NCI-H1417 (cell line): ENCODE measurements at places on chromosomes 5 and 9.

- DNase-seq: no peak
These were observed 478.5 kb upstream of the CDH18 start for GRCh38 chr5:20466512-20466911.

GRCh38 chr9:8946461-8946860 lies 1146.9 kb upstream of the DMAC1 start:
- no peak for DNase-seq

GRCh38 chr5:140927228-140927573 lies 1.1 kb downstream of the PCDHAC1 start:
- DNase-seq: no peak

- no peak for DNase-seq
These were observed 402.9 kb downstream of the PIK3R1 start for GRCh38 chr5:68618501-68618900.

DNA sequence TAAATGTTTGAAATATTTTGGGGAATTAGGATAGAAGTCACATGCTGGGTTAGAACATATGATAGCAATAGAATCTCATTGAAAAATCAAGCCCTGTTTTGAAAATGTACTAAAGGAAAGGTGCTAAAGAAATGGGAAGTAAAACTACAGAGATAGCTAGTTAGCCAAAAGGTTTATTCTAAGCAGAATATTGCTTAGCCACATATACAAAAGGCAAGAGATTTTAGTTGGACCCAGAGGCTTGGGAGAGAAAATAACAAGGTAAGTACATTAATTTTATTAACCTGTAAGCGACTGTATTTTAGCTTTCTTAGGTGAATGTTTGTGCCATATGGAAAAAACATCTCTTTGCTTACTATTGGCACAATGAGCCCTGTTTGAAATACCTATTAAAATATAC lies 108.3 kb downstream of the RPS23 start:
- no peak for DNase-seq

DNA sequence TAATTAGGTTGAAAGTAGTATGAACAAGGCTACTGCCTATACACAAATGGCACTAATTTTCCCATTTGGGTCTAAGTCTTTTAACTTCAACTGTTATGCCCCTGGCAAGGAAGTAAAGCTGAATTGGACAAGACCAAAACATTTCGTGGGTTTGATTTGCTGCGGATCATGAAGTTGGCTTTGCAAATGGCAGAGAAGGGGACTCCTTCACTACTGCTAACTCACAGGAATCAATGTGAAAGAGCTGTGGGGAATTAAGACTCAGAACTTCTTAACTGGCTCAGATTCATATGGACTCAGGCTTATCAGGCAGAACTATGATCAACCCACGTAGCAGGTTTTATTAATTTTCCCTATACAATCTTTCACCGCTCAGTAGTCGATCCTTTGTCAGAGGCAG lies 73.8 kb upstream of the IFNE start:
- DNase-seq: no peak

DNA sequence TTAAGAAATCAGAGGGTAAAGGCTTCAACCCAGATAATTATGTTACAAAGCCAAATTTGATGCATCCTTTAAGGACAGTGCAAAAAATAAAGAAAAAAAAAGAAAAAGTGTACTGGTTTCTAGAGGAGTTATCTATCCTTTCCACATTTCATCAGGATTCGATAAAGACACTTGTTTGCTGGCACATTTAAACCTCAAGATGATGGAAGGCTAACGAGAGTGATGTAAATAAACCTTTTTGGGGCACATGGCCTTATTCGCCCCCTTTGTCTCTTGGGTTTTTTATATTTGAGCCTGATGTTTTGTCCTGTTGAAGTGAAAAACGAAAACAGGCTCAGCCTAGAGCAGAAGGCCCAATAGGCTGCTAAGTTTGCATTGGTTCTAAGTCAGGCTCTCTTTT lies 416.5 kb downstream of the TAF11L14 start:
- no peak for DNase-seq

GRCh38 chr5:177390363-177391300 lies 6.4 kb downstream of the SLC34A1 start:
- DNase-seq: peak; percentile 80

- DNase-seq: no peak
These were observed 380.4 kb downstream of the PTPRD start for GRCh38 chr9:10232352-10232930.

GRCh38 chr5:181088289-181088688 lies 42.7 kb downstream of the OR2V1 start:
- DNase-seq: no peak

DNA sequence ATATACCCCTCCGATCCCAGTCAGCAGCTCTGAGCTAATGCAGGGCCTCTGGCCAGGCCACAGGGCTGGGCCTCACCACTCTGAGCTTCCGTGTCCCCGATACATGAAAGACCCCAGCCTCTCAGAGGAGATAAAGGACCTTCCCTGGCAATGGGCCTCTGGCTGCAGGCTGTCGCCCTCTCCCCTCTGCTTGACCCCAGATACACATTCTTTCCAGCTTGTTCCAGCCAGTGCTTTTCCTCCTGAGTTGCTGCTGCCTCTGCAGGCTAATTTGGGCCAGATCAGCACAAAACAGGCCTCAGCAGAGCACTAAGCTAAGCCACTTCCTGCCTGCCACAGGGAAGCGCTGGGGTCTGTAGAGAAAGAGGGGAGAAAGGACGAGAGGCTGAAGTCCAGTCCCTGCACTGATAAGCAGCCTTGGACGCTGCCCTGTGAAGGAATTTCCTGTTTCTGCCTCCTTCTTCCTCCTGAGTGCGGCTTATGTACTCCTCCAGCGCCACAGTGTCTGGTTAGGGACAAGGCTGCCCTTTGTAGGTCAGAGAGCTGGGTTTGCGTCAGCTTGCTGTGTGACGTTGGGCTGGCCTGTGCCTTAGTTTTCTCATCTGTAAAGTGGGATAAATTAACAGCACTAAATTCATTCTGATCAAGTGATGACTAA lies 73.0 kb upstream of the IL17B start:
- DNase-seq: no peak

DNA sequence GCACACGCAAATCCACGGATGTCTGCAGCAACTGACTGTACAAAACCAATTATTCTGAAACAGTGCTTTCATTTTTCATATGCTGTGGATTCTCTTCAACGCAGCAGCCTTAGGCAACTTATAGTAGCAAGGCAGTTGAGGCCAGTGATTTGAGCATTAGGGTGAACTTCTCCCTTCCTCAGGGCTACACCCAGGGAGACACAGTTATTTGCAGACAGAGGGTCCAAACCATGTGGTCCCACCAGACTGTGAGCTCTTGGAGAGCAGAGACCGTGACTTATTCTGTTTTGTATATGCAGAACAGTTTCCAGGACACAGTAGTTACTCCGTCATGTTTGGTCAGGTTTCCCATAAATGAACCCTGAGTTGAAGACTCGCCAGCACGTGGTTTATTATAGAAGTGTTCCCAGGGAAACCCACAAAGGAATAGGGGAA lies 19.0 kb upstream of the WHRN start:
- no peak for DNase-seq

DNA sequence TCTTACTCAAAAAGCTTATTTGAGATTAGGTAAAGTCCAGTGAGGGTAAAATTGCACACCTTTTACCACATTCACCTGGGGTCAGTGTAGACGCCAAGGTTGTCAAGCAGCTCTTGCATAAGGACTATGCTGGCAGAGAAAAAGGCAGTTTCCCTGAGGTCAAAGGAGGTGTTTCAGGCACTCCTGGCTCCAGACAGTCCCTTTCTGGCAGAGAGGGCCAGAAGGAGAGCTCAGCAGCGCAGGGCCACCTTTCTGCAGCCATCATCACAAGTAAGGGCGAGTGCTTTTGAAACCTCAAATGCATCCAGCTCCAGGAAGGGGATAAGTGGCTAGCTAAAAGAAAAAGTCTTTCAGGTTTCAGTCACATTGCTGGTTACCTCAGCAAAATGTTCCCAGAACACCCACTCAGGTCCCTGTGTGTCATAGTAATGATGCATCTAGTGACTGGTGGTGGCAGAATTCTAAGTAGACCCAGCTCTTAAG lies 16.7 kb upstream of the IL13 start:
- no peak for DNase-seq

- peak; percentile 63 for DNase-seq
These were observed 980 bp downstream of the CCNO start for GRCh38 chr5:55232271-55232984.

DNA sequence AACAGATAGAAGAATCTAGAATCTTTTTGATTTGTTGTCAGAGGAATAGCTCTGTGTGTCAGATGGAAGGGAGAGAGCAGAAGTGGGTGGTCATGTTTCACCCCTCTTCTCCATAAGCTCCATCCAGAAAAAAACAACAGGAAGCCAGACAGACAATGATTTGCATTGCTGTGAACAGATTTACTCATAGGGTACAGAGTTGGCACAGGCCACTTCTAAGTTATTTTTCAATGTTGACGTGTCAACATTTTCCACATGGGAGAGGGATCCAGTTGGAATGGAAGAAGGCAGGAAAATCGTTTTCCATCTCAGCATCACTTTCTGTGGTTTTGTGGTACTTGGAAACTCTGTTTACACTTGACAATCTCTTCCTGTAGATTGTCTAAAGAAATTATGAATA lies 86.7 kb downstream of the INSYN2B start:
- no peak for DNase-seq

DNA sequence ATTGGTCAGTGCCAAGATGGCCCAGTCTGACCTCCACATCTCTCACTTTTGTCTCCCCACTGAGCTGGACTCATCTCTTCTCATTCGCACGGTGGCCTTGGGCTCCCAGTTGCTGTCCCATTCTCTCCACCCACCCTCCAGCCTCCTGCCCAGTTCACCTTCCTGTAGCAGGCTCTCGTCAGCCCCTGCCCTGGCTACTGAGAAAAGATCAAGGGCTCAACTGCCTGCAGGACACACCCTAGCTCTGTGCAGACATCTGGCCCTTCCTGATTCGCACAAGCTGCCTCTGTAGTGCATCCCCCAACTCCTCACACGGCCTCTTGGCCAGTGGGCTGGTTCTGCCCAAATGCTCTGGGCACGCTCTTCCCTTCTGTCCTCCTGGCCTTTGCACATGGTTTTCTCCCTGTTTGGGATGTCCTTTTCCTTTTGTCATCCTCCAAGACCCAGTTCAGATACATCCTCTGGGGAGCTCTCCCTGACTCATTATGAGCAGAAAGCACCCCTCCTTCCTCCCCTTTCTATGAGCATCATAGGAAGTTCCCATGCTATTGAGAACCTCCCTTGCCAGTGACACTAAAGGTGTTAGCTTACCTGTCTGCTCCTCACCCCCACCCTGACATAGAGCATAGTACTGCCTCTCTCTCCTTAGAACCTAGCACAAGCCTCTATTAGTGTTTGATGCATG lies 78.5 kb upstream of the TGFBR1 start:
- no peak for DNase-seq

DNA sequence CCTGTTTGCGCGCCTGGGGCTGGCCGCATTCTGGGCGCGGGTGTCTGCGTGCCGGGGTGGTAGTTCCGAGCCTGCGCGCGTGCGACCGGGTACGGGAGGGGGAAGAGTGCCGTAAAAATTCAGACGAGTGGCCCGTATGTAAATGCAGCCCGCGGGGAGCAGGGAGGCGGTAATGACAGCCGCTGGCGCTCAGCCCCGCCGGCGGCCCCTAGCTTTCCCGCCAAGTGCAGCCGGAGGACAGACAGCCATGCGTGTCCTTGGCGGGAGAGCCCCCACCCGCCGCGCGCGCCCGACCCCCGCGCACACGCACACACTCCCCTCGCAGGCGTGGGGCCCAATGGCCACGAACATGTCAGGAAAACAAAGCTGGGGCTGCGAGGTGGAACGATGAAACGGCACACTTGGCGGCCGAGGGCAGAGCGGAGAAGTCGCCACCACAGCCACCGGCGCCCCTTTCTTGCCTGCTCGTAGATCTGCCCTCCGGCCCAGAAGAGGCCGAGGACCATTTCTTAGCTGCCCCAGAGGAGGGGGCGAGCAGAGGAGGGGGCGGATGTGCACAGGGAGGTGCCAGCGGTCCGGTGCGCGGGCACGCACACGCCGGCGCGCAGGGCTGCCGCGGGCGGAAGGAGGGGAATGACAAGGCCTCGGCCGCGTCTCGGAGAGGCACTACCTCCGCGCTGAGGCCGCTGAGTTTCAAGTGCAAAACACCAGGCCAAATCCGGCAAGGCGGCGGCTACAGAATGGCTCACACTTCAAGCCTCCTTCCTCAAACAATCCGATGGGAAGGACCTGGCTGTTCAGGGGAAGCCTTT lies 208.4 kb downstream of the MEF2C start:
- peak; percentile 84 for DNase-seq
